ENCODE measurements at places on chromosomes 1 and 21. TPM values are rescaled to one million over a fixed set of nuclear protein-coding genes. Genes with fewer than 3 reads are reported as not detected.

KCNAB2 gene
- 70.3 TPM for total RNA-seq

COA6 gene
- total RNA-seq, result 102 TPM

RPS6KC1 gene
- total RNA-seq, result 23.4 TPM

DPT gene
- not detected for total RNA-seq

AKR7A2 gene
- total RNA-seq, result 72.5 TPM

SLC26A9 gene
- not detected for total RNA-seq

Data from SK-MEL-5 (cell line).